ENCODE measurements at places on chromosomes 7 and 10.

DNA sequence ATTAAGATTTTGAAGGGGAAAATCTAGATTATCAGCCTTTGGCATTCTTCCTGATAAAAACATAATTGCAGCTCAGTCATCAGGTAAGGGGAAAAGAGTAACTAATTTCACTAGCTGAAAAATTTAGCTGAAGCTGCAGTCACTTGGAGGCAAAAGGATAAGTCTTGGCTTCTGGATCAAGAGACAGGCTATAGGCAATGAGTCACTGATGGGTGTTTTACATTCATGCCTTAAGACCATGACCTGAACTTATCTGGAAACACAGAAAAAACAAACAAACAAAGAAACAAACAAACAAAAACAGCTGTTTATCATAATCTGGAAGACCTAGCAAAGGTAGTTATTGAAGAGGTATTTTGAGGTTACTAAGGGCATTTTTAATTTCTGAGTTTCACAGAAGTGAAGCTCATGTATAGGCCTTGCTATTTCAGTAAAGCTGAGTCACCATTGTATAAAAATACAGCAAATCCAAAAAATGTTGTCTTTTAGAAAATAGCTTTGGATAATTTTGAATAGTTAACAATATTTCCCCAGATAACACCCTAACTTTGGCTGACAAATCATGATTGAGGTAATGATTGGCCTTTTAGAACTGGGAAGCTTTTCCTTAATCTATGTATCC is 40.3 kb downstream of the ZNF22 start:
- no peak for DNase-seq

DNA sequence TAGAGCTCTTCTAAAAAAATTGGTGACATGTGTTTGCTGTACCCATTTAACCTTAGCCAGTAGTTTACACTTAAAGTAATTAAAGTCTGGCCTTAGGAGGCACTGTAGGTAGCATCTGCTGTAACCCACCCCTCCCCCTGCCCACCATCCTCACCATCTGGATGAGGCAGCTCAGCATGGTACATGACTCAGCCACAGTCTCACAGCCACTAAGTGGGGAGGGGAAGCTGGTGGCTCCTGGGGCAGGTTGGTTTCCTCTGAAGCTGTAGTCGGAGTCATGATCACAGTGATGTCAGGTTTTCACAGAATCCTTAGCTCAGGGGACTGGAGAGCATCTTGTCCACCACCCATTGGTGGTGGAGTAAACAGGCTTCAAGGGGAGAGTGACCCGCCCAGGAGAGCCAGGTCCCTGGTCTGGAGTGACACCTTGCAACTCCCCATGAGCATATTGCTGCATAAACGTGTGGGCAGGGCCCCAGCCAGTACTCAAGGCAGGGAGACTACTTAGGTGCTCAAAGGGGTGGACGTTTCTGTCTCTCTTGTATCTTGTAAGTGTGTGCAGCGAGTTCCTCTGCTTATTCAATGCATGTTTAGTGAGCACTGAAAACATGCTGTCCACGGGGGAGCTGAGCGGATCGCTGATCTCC is 125.9 kb downstream of the GRK5 start:
- DNase-seq = peak; percentile 53

DNA sequence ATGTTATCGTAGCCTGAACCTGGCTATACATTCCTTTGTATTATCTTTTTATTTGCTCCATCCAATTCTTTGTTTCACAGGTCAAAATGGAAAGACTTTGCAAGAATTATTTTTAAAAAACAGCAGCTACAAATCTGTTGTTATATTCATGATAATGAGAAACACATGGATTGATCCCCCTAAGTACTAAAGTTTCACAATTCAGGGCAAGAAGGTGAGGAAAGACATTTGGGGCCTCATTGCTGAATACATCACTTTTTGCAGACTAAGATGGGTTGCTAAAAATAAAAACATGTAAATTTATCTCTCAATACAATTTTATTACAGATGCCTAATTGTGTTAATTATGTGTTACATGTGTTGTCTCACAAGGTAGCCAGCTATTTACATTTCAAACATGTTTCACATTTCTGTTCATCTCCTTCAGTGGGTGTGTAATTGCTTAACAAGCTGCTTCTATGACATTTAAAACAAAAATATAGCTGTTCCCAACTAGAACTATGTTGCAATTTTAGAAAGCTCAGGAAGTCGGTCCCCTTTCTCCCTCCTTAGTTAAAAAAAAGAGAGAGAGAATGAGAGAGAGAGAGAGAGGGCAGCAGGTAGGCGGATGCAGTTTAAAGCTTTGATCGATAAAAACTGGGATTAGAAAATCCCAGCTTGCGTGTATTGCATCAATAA is 606.3 kb upstream of the FZD8 start:
- no peak for DNase-seq

DNA sequence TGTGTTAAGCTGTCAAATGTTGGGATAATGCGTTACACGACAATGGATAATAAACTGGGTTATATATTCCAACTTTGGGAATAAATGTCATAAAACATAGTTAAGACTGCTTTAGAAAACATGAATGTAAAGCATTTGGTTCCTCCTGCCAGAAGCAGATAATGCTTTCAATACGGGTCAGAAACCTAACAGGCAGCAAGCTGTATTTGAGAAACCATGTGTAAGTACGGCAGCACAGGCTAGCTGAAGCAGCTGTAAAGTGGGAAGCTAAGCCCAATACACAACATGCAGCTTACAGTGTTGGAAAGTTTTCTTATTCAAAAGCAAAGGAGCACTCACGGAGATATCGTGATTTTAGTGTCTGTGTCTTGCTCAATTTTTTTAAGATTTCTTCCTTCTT is 46.5 kb downstream of the MALSU1 start:
- DNase-seq = no peak

DNA sequence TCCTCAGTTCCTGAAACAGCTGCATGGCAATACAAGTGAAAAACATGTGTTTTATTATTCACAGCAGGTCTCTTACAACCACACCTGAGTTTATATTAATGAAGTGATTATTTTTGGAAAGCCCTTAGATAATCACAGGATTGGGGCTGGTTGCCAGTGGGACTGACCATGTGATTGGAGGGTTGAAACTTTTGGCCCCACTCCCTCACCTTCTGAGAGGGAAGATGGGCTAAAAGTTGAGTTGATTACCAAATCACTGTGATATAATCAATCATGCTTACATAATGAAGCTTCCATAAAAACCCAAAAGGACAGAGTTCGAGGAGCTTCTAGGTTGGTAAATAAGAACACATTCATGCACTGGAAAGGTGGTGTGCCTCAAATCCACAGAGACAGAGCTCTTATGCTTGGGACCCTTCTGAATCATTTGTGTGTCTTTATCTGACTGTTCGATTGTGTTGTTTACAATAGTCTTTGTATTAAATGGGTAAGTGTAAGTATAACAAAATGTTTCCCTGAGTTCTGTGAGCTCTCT is 393.9 kb downstream of the RPS24 start:
- DNase-seq = no peak

DNA sequence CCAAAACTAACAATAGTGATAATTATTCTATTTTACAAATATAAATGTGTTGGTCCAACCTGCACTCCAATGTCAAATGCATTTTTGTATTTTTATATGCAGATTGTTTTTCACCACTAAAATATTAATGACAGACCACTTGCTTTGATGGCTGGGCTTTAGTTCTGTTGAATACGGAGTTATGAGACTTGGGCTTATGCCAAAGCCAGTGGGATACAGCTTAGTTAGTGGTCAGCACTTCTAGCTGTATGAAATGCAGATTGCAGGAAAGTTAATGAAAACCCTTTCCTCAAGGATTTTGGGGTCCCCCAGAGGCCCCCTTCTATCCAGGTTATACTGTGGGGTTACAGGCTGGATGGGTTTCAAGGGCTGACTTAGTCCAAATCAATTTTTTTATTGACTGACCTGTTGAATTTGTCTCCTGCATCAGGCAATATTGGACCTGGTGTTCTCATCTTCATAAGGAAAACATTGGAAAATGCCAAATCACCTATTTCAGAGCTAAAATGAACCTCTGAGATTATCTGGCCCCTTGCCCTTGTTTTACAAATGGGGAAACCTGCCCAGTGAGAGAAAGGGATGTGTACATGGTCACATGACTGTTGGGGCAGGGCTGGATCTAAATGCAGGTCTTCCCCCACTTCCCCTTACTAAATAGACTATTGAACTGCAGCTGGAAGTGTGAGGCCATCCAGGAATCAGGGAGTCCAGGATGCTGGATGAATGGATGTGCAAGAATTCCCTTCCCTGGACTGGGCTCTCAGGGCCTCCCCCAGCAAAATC is 1085.3 kb downstream of the KCNMA1 start:
- DNase-seq = no peak

- no peak for DNase-seq
Observed at GRCh38 chr10:112643600-112644264, 196.7 kb downstream of the VTI1A start.

DNA sequence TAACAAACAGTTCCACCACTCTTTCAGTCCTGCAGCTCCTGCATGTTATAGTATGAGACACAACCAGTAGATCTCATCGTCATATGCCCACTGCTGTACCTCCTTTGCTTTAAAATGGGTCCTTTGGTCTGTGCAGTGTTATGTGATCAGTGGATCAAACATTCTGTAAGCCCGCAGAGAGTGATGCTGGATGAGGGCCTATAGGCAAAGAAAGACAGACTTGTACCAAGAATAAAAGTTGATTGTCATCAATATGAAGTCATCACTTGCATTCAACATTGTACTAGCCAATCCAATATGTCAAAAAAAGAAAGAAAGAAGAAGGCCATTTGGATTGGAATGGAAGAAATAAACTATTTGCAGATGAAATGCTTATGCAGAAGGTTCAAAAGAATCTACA is 79.8 kb upstream of the PHYHIPL start:
- no peak for DNase-seq

DNA sequence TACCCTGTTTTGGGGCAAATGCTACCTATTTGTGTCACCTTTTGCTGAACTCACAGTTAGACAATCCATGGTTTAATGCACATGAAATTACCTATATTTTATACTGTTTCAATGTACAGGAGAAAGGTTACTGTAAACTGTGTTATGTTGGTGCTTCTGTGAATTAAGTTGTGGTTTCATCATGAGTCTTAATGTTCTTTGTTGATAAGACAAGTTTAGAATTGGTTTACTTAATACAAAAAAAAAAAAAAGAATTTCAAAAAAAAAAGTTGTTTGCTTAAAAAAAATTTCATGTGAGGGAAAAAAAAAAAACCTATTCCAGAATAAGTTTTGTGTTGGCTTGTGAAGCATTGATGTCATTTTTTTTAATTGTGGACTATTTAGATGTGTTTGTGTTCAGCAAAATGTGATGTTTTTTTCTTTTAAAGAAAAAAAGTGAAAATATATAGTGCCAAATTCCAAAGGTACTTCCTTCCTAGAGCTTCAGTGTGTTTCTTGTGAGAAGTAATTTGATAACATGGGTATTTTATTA is 280.3 kb downstream of the USP6NL start:
- no peak for DNase-seq

- no peak for DNase-seq
Observed at GRCh38 chr7:7990441-7990761, 21.8 kb downstream of the GLCCI1 start.

DNA sequence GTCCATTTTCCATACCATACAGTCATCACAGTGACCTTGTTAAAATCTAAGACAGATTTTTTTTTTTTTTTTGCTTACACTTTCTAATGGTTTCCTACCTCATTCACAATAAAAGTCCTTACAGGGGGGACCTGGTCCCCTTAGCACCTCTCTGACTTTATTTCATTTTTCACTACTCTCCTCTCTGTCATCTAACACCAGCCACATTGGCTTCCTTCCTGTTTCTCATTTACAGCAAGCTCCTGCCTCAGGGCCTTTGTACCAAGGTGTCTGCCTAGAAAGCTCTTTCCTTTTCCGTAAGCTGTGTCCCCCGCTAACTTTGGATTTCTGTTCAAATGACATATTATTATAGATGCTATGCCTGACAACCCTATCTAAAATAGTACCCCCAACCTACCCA is 27.7 kb downstream of the CC2D2B start:
- no peak for DNase-seq

- no peak for DNase-seq
Observed at GRCh38 chr10:86266446-86267242, 100.0 kb downstream of the GRID1 start.

DNA sequence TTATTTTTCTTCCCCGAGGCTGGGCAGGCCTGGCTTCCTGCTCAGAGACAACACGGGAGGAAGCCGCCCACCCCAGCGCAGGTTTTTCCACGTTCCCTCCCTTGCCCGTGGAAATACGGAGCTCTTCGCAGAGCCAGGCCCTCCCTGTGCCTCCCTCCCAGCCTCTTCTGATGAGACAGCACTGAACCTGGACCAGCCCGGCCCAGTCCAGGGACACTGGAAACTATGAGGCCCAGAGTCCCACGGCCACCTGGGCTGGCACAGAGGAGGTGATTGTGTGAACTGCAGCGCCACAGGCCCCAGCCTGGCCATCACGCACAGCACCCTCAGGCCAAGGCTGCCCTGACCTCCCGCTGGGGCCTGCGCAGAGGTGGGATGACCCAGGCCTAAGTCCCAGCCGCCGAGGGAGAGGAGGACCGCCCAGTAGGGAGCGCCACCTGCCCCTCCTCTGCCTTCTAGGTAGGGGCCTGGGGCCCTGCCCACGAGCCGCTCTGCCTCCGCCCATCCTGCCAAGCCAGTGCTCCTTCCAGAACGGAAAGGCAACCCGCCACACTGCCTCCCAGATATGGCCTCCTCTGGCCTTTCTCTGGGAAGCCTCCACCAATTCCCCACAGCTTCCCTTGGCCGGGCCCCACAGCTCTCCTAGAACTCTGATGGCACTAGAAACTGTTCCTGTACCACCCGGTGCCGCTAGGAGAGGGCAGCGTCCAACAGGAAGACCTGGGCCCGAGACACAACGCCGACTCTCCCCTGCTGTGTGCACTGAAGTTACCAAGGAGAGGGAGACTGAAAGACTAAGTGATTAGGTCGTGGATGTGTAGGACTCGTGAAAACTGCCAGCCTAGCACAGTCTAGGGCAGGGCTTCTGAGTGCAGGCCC is 57.2 kb downstream of the PROSER2 start:
- DNase-seq = no peak

DNA sequence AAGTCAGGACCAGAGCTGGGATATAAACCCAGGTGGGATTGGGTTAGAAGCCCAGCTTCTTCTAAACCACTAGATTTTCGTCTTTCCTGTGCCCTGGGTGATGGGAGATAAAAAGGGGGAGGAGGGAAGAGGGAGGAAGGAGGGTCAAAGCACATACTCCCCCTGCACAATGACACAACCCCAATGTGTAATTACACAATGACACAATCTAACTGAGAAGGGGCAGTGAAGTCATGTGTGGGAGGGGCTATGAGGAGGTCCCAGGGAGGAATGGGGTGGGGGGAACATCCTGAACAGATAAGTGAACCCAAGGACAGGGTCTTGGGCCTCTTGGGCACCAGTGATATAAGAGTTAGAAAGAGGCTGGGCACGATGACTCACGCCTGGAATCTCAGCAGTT is 44.5 kb downstream of the TECTB start:
- no peak for DNase-seq

- DNase-seq = peak; percentile 85
Observed at GRCh38 chr7:24757353-24758275, at the start of gene GSDME. GSDME (minus strand) TSS chr7:24757464; CDS start chr7:24749774, 7,690 bp downstream.

DNA sequence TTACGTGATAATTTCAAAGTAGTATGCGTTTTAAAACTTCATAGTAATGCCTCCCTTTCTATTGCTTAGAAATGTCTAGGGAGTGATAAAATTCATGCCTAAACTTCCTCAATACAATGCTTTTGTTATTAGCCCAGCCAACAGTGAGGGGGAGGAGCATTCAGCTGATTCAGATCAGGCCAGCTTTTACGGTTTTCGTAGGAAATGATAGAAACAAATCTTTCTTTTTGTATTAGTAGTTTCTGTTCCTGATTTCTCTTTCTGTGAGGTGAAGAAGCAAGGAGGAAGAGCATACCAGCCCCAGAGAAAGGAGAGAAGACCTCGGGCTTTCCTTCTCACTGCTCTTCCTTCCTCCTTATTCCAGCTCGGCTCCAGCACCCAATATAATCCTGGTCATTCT is 35.2 kb upstream of the ITPRID1 start:
- no peak for DNase-seq
